NCI-H1930 (cell line): ENCODE measurements at places on chromosomes 5 and 9.

- DNase-seq: no peak
Observed at GRCh38 chr5:175692996-175693710, 35.3 kb downstream of the HRH2 start.

GRCh38 chr5:127757576-127757975, 54.4 kb downstream of the CCDC192 start:
- DNase-seq: no peak

GRCh38 chr5:41878173-41878572, 7.9 kb upstream of the OXCT1 start:
- no peak for DNase-seq

GRCh38 chr9:88242879-88243278, 104.6 kb upstream of the SPATA31C2 start:
- DNase-seq: no peak

- no peak for DNase-seq
Observed at GRCh38 chr9:129472651-129473102, 148.2 kb downstream of the C9orf50 start.

DNA sequence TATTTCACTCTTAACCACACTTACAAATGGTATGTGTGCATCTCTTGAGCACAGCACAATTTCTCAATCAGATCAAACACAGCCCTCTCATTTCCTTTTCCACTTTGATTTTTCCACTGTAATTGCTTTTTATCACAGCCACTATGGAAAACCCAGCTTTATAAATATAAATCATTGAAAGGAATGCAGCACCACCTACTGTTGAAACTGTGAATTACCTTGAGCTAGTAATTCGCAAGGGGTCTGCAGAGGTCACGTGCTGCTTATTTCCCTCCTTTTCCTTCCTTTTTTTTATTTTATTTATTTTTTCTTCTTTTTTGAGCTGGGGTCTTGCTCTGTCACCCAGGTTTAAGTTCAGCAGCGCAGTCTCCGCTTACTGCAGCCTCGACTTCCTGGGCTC, 76.9 kb downstream of the CDH6 start:
- no peak for DNase-seq
